ENCODE measurements at places on chromosomes 7 and 10.

GRCh38 chr10:54496852-54497251 lies 304.2 kb downstream of the PCDH15 start:
- no peak for DNase-seq

- DNase-seq, result no peak
Measured at GRCh38 chr7:85471307-85471706, 284.5 kb upstream of the SEMA3D start.

GRCh38 chr7:3897430-3898372 lies 596.6 kb downstream of the SDK1 start:
- DNase-seq, result peak; percentile 6

GRCh38 chr10:115606741-115607140 lies 513.6 kb downstream of the ATRNL1 start:
- DNase-seq, result no peak

- no peak for DNase-seq
Measured at GRCh38 chr10:44961931-44962750, 2.5 kb downstream of the RASSF4 start.

DNA sequence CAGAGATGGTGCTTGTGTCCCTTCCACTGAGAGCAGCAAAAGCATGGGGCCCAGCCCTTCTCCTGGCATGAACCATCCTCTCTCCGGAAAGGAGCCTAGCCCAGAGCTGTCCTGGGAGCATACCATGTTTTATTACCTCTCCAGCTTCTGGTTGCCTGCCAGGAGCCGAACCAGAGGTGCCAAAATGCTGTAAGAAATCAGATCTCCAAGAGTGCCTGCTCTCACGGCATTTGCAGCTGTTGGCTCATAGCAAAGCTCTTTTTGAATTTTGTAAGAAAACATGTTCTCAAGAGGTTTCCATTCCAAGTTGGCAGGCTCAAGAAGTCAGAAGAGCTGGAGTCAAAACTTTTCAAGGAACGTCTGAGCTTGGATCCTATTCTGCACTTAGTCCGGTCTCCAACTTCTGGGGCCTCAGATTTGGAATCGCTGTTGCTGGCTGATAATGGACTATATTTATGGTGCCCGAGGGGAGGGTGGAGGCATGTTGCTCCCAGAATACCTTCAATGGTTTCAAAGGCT lies 211.7 kb upstream of the MKI67 start:
- DNase-seq, result no peak

GRCh38 chr7:54090652-54091213 lies 451.4 kb upstream of the VSTM2A start:
- DNase-seq, result no peak

DNA sequence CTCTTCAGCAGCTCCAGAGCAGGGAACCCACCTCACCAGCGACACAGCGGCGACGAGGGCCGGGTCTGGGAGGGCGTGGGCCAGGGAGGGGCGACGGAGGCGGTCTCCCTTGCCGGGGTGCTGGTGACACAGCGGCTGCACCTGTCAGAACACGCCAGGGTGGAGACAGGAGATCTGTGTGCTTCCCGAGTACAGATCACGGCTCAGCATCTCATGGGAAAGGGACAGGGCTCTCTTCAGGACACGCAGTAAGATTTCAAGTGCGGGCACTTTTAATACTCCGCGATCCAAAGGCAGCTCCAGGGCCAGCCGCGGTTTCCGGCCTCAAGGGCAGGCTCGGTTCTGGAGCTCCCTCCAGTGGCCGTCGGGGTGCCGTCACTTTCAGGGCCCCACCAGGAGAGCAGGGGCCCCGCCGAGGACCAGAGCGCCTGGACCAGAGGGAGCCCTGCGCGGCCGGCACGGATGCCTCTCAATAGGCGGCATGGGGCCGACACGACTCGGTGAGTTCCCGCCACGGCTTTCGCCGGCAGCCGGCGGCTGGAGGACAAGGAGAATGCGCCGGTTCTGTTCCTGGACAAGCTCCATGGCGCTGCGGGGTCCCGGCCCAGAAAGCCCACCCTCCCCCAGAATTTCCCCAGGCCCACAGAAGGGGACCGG lies 21.4 kb downstream of the GPR146 start:
- DNase-seq, result peak; percentile 50

- no peak for DNase-seq
Measured at GRCh38 chr10:33332183-33333065, 2.0 kb downstream of the NRP1 start.

GRCh38 chr10:5404208-5405041 lies at the start of gene TUBAL3:
TUBAL3 (minus strand) TSS chr10:5404828; CDS start chr10:5404792, 36 bp downstream.
- DNase-seq, result no peak

GRCh38 chr7:74290981-74291441 lies 1.8 kb downstream of the CLIP2 start:
- no peak for DNase-seq

- no peak for DNase-seq
Measured at GRCh38 chr10:70537398-70538194, 59.0 kb downstream of the PALD1 start.

DNA sequence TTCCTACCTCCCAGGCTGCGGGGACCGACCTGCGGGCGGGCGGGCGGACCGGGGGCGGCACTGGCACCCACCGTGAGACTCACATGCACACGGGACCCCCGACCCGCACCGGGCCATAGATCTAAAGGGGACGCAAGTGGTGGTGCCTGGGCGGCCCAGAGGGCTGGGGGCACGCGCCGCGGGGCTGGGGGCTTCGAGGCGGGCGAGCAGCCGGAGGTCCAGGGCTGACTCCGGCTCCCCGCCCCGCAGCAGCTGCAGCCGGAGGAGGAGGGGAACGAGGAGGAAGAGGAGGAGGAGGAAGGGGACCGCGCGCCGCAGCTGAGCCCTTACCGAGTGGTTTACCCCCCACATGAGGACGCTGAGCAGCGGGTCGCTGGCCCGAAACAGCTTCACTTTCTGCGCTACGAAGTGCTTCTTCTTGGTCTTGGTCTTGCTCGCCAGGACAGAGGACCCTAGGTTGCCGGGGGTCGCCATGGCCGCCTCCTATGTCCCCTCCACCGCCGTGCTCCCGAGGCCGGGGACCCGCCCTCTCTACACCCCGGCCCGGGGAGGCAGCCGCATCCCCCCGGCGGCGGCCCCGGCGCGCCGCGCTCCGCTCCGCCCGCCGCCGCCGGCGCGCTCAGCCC lies 412 bp downstream of the PIP4K2A start:
- no peak for DNase-seq

DNA sequence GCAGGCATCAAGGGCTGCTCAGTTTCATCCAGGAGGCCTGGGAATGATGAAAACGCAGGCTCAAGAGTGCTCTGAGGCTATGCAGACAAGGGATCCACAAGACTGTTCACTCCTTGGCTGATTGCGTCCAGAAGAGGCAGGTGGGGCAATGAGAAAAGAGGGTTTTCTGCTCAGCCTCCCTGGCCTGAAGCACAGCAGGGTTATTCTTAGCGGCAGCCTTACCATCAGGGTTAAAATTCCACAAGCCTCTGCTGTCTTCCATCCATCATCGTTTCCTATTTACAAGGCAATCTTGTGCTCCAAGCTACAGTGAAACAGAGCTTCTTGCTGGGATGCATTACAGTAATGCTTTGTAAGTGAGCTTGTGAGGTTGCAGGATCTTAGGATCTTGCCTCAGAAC lies 129.4 kb upstream of the SHH start:
- DNase-seq, result no peak

DNA sequence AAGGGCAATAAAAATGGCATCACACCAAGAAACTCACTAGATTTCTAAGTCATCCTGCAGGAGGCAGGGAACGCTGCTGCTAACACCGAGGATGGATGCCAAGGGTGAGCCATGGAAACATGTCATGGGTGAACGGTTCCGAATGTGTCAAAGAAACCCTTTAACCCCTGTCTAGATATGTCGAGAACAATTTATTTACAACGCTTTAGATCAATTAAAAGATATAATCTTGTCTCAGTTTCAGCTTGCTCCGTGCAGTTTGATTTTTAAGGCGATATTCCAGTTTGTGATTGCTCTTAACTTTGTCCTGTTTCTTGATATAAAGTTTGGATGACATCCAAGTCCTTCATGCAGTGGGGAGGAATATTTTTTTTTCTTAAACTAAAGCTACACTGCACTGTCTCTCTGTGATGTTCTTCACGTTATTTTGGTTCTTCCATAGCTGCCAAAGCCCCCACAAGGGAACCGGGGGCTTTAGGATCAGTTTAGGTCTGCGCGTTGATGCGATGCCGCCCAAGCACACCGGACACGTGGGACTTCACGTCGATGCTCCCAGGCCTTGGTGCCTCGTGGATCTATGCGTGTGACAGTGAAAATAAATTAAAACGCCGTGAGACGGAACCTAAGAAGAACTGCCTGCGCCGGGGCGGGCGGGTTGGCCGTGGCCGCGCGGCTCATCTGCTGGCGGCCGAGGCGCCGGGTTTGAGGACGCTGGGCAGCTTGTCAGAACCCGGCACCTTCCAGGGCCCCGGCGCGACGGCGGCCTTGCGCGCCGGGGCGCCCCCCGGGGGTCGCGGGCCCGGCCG lies 220.3 kb downstream of the PHTF2 start:
- no peak for DNase-seq

DNA sequence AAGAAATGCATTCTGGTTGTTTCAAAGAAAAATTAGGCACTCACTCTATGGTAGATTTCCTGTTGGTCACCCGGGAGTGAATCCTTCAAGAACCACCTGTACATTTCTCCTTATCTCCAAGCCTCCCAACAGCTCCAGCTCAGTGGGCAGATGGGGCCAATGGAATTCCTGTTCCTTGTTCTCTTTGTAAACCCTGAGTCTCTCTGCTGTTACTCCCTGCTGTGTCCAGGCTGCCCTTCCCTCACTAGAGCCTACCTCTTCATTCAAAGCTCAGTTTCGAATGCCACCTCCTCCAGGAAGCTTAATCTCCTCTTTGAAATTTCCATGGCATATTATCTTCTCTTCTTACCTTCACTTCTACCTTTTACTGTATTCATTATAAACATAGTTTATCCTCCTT lies 3.5 kb upstream of the BMPER start:
- DNase-seq, result no peak

- DNase-seq, result no peak
Measured at GRCh38 chr10:97327348-97328294, 6.9 kb downstream of the FRAT2 start.

DNA sequence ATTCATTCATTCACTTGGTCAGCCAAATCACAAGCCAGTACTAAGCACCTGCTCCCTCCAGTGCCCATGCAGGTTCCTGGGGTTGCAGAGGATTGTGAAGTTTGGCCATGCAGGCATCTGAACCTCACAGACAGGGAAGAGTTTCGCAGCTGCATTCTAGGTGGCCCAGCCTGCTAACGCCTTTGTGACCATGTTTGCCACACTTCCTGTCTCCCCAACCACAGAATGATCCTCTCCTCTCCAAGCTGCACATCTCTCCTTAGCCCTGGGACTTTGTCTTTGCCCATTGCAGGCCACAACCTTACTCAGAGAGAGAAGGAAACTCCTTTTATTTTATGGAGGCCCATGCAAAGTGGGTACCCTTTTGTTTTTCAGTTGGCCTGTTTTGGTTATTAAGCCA lies 31.8 kb downstream of the EPDR1 start:
- no peak for DNase-seq

DNA sequence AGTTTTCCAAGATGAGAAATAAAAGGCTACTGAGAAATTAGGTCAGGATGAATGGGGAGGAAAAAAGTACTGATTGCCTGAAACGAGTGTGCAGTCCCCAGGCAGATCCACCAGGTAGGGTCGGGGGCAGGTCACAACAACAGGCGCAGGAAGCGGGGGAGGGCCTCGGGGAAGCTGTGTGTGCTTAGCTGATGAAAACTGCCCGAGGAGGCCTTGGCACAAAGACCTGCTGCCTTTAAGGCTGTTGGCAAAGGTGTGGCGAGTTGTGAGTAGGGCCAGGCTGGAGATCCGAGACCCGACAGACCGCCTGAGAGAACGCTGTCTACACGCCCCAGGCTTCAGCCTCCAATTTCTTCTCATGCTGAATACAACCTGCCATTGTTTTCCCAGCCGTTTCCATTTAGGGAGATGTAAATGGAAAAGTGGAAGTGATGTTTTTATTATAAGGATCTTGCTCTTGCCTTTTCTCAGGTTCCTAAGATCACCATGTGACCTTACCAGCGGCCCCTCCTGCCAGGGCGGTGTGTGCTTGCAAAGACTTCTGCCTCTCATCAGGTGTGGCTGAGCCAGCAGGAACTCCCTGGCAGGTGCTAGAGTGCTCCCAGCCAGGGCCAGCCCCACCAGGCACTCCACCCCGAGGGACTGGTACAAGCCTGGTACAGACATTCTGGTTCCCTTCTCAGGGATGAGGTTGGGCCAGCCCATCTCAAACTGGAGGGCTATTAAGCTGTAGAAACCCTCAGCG lies 60.8 kb downstream of the DLG5 start:
- no peak for DNase-seq

GRCh38 chr7:25347360-25348066 lies 119.2 kb upstream of the NPVF start:
- no peak for DNase-seq

- no peak for DNase-seq
Measured at GRCh38 chr7:31398815-31399214, 58.3 kb upstream of the NEUROD6 start.

DNA sequence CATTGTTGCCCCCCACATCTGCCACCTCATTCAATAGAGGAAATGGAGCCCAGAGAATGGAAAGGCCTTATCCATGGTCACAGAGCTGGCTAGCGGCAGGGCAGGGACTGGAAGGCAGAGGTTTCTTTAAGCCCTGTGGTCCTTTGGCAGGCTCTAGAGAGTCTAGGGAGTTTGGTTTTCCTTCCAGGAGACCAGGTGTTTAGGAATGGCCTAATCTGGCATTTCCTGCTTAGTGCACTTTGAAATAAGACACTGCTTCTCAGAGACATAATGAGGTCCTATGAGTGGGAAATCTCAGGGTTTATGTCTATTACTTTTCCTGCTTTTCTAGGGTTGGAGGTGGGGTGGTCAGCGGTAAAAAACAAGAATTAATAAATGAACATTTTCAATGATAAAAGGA lies 6.1 kb downstream of the MARVELD1 start:
- no peak for DNase-seq

DNA sequence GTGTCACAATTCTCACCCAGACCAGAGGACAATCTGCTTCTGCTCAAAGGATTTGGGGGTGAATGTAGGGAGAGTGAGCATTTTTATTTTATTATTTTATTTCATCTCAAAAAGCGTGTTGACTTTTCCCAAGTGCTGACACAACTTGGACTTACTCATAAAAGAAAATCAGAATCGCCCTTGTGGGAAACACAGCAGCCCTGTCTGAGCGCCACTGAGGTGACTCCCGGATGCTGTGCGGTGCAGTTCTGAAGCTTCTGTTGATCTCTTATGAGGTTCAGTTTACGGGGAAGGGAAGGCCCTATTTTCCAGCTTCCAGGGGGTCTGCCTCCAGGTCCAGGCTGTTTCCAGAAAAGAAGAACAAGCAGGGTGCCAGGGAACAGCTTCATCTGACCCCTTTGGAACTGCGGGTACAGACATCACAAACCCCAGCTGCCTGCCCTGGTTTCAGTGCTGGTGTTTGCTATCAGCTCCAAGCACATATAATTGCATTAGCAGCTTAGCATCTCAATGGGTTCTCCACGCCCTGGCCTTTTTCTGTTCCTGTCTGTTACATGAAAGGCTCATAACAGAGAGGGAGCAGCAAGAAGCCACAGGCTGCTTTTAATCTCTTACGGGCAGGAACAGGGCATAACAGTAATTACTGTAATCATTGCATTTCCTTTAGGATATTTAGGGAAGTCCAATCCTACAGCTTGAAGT lies 52.4 kb downstream of the PARP12 start:
- DNase-seq, result no peak

GRCh38 chr10:60384011-60384410 lies 5.7 kb downstream of the ANK3 start:
- DNase-seq, result no peak

- DNase-seq, result no peak
Measured at GRCh38 chr7:45699015-45699309, 124.8 kb downstream of the ADCY1 start.

- no peak for DNase-seq
Measured at GRCh38 chr10:84540022-84540616, 211.7 kb downstream of the CCSER2 start.

- DNase-seq, result no peak
Measured at GRCh38 chr10:126137562-126138221, 241.3 kb downstream of the FANK1 start.

Measured in stimulated activated CD8-positive, alpha-beta memory T cell treated with anti-CD3 and anti-CD28 coated beads, Interleukin-15, amount 100 ng/mL, for 4 hours (primary cell).